ENCODE measurements at places on chromosomes 4 and X.

- DNase-seq = no peak
Observed at GRCh38 chr4:1174941-1175634, 2.7 kb upstream of the SPON2 start.

GRCh38 chrX:46873746-46874145 lies 36.9 kb downstream of the RP2 start:
- no peak for DNase-seq

- DNase-seq = no peak
Observed at GRCh38 chrX:153968255-153968654, 3.4 kb downstream of the HCFC1 start.

- no peak for DNase-seq
Observed at GRCh38 chr4:67468830-67469229, 76.5 kb downstream of the CENPC start.

DNA sequence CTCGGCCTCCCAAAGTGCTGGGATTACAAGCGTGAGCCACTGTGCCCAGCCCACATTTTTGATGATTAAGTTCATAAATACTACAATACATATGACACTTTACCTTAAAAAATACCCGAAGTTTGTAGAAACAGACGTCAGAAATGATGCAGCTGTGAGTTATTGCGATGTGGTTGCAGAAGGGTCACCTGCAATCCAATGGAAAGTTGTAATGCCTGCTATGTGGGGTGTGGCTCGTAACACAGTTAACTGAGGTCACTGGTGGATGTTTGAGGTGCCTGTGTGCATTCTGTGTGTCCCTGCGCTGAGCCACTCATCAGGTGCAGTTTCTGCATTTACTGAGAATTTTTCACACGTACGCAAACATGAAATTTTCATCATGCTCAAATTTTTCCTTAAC lies 64.1 kb downstream of the ANXA5 start:
- no peak for DNase-seq

DNA sequence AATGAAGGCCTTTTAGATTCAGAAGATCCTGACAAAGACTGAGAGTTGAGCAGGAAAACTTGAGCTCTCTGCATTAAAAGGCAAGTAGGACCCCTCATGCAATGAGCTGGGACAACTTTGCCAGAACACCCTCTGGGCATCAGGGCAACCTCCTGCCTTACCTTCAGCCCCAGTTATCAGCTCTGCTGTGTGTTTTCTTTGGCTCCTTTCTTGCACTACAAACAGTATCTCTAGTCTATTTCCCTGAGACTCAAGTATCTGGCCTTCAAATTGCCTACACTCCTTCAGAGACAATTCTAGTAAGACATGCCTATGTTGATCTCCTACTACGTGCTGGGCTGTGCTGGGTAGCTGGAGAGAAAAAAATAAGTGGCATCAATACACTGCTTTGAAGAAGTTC lies 192.2 kb downstream of the MID1IP1 start:
- DNase-seq = no peak

GRCh38 chrX:102958794-102959193 lies 21.7 kb downstream of the RAB40AL start:
- no peak for DNase-seq

DNA sequence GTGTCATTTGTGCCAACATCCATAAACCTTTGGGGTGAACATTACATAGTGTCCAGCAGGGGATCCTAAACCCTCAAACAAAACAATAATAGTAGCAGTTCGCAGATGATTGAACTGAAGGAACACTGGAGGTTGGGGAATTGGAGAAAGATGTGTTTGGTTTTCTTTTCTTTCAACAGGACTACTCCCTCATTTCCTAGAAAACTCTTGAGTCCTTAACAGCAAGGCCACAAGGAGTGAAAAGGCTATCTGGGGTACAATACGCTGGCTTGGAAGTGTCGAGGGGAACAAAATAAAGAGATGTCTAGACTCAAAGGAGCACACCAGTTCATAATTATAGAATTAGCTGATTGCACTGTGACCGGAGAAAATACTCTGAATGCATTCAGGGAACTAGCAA lies 72.1 kb downstream of the IDS start:
- no peak for DNase-seq

DNA sequence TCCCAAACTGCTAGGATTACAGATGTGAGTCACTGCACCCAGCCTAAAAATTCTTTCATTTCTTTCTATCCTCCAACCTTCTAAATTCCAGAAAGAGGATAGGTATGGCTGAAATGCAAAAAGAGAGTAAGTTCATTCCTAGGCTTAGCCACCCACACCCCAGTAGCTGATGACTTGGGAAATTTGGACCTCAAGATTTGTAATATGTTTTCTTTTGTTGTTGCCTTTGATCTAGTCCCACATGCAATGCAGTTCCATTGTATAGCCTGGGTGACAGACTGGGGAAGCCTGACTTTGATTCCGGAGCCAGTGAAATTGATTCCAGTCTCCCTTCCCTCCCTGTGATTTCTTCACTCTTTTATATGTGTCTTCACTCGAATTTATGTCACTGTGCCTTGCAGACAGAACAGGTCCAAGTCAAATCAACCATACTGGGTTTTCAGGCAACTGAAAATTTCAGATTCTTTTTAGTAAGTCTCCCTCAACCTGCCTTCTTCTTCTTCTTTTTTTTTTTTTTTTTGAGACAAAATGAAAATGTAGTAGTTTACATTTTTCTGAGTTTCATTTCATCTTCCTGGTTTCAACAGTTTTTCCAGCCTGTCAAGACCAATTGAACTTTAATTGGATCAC lies 176.2 kb upstream of the RBPJ start:
- DNase-seq = no peak

DNA sequence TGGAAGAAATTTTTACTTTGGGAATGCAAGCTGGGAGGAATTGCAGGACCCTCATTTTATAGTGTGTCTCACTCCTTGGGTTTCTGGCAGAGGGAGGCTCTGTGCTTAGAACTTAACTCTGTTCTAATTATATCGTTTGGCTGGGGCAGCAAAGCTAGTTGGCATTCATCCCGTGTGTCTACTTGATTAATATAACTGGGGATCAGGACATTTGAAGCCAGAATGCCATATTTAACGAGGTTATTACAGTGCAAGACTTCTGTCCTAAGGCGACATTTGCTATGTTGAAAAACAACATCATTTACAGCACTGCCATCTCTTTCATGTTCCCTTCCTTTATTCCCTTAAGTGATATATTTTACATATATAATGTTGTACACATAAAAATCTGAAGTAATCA lies 179.1 kb upstream of the TBC1D9 start:
- no peak for DNase-seq

DNA sequence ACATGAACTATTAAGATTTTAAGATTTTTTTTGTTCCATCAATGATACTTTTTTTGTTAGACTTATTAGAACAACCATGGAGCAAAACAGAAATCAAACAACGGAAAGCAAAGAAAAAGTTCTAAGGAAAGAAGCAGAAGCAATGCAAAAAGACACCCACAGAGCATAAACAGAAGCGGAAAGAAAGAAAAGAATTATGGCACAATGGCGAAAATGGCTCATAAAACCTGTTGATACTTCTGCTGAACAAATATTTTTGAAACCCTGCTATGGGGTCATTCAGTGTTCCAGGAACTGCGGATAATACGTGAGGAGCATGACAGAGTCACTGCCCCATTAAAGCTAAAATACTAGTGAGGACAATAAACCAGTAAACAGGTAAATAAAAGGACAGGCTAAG lies 138.0 kb downstream of the ADAMTS3 start:
- no peak for DNase-seq

- DNase-seq = no peak
Observed at GRCh38 chr4:128381748-128382559, 94.3 kb upstream of the PGRMC2 start.

GRCh38 chrX:9845578-9845952 lies 59.3 kb downstream of the SHROOM2 start:
- DNase-seq = no peak

GRCh38 chr4:117225471-117225870 lies 140.1 kb upstream of the TRAM1L1 start:
- DNase-seq = no peak

GRCh38 chr4:140061194-140061593 lies 92.8 kb downstream of the MAML3 start:
- no peak for DNase-seq

DNA sequence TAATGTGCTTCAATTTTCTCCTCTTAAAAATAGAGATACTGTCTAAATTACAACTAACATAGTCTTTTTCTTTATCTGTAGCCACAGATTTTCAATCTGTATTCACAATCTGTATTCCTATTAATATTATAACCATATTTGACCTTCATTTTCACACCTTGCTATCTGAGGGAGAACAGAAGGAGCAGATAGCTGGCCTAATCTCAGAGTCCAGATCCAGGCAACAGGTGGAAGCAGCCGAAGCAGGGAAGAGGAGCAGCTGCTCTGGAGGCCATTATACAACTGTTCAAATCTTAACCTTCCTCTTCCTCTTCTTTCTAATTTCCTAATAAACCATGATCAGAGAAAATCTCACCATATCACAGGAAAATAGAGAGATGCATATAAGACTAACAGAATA lies 14.2 kb downstream of the SEPSECS start:
- DNase-seq = no peak

- DNase-seq = no peak
Observed at GRCh38 chr4:153616006-153616555, 68.0 kb upstream of the TLR2 start.

DNA sequence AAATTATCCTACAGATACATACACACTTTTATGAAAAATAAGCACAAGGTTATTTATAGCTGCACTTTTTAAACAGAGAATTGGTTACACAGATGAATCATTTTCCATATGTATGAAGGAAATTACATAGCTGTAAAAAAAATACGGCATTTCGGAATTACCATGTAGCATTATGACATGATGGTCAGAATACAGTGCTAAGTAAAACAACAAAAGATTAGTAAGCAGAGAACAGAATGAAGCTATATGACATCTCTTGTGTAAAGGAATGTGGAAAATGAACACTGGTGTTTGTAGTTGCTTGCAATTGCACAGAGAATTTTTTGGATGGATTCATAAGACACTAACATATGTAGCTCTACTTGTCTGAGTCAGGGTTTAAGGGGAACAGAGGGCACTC lies 1222.0 kb upstream of the PRKX start:
- no peak for DNase-seq

- DNase-seq = no peak
Observed at GRCh38 chrX:11212741-11213140, 80.5 kb upstream of the AMELX start.

GRCh38 chr4:52263607-52264006 lies 212.5 kb downstream of the SPATA18 start:
- DNase-seq = no peak

GRCh38 chrX:107750263-107750662 lies 25.3 kb downstream of the TSC22D3 start:
- no peak for DNase-seq

DNA sequence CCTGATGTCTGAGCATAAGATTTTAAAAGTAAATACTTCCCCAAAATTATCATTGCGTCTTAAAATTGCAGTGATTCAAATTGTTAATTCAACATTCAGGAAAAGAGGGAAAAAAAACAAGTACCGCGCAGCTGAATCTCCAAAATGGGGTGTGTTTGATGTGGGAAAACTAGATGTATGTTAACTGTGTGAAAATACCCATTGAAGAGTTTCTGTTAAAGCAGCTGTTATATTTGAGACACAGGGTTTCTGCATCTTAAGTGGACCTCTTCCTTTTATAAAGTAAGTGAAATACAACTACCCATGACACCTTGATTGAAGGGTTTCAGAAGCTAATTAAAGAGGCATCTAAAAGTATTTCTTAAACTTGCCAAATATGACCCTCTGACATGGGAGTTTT lies 1186.1 kb downstream of the NLGN4X start:
- no peak for DNase-seq

DNA sequence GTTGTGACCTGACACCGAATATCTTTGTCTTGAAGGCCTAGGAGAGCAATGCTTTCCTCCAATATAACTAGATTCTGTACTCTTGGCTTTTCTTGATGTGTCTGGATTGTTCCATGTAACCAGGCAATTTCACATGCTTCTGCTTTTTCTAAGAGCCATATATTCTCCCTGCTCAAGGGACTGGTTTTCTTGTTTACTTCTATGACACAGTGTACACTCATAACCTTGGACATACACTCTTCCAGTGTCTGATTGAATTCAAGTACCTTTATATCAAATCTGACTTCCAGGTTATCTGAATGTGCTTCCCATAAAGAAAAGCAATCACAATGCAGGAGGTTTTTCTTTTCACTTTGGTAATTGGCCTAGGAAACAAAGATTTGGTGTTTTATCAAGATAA lies 17.4 kb upstream of the EIF4E start:
- no peak for DNase-seq

- no peak for DNase-seq
Observed at GRCh38 chr4:16122308-16122711, 38.5 kb upstream of the PROM1 start.

DNA sequence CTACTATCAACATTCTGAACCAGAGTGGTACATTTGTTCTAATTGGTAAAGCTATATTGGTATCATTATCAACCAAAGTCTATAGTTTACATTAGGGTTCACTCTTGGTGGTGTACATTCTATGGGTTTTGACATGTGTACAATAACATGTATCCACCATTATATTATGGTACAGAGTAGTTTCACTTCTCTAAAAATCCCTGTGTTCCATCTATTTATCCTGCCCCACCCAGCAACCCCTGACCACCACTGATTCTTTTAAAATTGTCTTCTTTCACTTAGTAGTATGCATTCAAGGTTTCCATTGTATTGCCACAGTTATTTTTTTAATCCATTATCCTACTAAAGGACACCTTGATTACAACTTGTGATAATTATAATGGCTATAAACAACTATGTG lies 15.3 kb upstream of the TMPRSS11D start:
- DNase-seq = no peak

DNA sequence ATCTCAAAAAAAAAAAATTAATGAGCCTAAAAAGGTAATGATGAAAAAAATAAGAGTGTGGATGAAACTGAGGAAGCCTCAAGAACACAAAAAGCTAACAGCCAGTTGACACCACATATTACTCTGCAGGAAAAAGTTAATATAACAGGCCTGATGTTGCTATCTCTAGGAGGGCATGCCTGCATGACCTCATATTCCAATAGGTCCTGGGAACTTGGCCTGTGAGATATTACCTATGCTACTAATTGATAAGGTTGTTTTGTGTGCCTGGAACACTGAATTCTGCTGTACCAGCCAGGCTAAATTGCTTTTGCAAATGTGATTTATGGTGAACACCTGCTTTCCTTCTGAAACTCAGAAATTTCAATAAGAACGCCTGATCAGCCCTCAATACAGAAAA lies 15.9 kb downstream of the SLC9A7 start:
- no peak for DNase-seq

DNA sequence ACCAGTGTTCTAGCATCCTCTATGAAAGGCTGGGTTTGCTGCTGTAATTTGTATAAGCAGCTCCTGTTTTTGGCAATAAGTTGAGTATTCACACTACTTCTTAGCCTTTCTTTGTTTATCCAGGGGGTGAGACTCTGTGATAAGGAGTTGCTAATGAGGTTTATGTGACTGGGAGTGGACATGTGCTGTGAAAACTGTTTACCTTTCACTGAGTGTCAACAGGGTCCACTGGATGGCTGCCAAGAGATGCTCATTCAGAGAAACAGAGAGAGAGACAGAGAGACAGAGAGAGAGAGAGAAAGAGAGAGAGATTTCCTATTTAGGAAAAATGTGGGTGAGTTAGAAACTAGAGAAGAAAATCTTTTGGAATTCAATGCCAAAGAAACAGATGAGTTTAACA lies 233.9 kb downstream of the CHIC2 start:
- DNase-seq = no peak
